Ovary (tissue), 10 donors: ENCODE measurements at places on chromosomes 5 and 9. TPM values are rescaled to one million over a fixed set of nuclear protein-coding genes. Genes with fewer than 3 reads are reported as not detected.

The CORO2A gene
- 1.2 TPM for total RNA-seq

The CATSPER3 gene
- total RNA-seq, result 0.69 TPM

The NKD2 gene
- 2.3 TPM for total RNA-seq

The ZNF879 gene
- 12.1 TPM for total RNA-seq

The AFAP1L1 gene
- 4.0 TPM for total RNA-seq

The TBC1D2 gene
- total RNA-seq, result 5.4 TPM
